ENCODE measurements at places on chromosomes 2 and 18. TPM values are rescaled to one million over a fixed set of nuclear protein-coding genes. Genes with fewer than 3 reads are reported as not detected.

The LRATD1 gene
- 0.05 TPM for total RNA-seq

The TBR1 gene
- not detected for total RNA-seq

The LTBP1 gene
- 12.5 TPM for total RNA-seq

The CCDC150 gene
- total RNA-seq, result 19.0 TPM

The CAPN14 gene
- 0.05 TPM for total RNA-seq

The SULT1C4 gene
- not detected for total RNA-seq

The ABCB11 gene
- total RNA-seq, result 0.05 TPM

The NAT8 gene
- not detected for total RNA-seq

DNA sequence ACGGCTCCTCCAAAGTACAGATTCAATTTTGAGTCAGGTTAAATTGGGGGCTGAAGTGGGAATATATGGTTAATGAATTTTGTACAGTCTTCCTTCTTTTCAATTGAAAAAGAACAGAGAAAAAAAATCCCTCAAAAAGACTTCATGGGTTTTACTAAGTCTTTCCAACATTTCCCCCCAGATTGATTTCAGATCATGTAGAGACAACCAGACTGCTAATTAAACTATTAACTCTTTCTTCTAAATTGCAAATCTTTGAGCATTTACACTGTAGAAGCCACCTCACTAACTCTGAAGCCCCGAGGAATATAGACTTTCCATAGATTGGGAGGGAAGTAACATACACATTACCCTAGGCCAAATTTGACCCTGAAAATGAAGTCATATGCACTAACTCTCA lies 771.0 kb downstream of the NRXN1 start:
- H3K27ac ChIP-seq, result no peak overlapping the region
- H3K4me1 ChIP-seq, result no peaks in the 10 kb centered on the region
- H3K36me3 ChIP-seq, result no peaks in the 10 kb centered on the region

- no peak overlapping the region for H3K27ac ChIP-seq
- H3K4me1 ChIP-seq, result peaks cover 7% of the 10 kb centered on the region
- no peaks in the 10 kb centered on the region for H3K27me3 ChIP-seq
- DNase-seq, result no peak
- no peak overlapping the region for H3K4me3 ChIP-seq
- H3K36me3 ChIP-seq, result no peaks in the 10 kb centered on the region
These were observed 110.8 kb downstream of the FMNL2 start for GRCh38 chr2:152445791-152446201.

DNA sequence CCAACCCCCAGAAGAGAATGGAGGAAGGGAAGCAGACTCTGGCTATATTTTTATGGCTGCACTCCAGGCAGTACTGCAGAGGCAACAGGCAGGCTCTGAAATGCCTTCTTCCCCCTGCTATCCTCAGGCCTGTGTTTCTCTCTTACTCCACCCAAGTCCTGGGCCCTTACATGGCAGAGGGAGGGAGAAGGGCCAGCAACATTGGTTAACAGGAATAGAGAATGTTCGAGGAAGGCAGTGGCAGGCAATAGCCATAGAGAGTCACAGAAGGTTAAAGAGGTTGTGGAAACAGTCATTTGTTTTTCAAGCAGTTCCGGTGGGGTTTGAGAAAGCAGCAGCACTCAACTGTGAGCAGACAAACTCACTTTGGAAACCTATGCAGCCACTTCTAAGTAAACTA lies 15.1 kb upstream of the DARS1 start:
- H3K4me3 ChIP-seq, result no peak overlapping the region
- H3K4me1 ChIP-seq, result no peaks in the 10 kb centered on the region
- no peaks in the 10 kb centered on the region for H3K36me3 ChIP-seq
- H3K27ac ChIP-seq, result no peak overlapping the region
- DNase-seq, result no peak
- H3K27me3 ChIP-seq, result no peaks in the 10 kb centered on the region

DNA sequence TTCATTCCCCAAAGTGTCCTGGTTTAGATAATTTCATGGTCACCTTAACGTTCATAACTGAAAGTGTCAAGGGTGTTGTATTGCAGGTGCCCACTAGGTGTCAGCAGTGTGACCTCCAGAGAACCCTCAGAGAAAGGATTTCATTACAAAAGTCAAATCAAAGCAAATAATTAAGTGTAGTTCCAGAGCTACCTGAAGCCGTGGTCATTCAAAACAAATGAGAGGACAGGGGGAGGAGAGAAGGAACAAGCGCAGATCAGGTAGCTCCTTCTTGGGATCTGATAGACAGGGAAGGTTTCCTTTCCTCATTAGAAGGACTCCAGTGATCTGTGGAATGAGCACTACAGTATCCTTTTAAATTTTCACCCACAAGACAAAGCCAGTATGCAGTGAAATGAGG lies at the start of gene SLC9A4:
Gene SLC9A4, plus strand, starts transcription at position 207 of the 400 bp plus-strand sequence. CDS start 534 bp downstream, outside the sequence.
- peak; percentile 41 for DNase-seq
- no peak within 1 kb of the TSS for H3K27ac ChIP-seq
- H3K4me3 ChIP-seq, result no peak within 1 kb of the TSS

DNA sequence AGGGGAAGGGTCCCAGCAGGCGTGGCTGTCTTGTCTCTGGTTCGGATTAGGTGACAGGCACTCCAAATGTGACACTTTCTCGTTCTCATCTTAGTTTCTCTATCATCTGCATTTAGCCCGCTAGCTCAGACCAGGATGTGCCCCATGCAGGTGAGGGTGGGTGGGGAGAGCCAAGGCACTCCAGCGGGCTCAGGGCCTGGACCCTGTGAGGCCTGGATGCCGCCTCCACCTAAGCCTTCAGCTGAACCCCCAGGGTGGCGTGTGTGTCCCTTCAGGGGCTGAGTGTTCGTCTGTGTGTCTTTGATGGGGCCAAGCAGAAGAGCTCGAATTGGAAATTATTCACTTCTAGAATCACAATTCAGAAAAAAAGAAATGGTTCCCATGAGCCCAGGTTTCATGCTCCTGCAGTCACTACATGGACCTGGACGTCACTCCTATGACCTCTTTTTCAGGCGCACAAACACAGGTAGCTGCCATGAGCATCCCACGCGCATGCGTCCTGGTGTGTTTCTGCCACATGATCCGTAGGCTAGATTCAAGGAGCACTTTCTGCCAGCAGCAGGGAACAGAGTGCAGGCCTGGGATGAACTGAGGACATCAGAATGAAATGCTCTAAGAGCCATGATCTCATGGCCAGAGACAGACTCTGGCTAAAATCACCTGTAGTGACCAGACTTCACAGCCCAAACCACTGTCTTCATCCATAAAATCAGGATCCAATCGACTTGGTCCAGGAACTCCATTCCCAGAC lies 25.8 kb downstream of the CIDEA start:
- H3K4me1 ChIP-seq, result no peaks in the 10 kb centered on the region
- no peak for DNase-seq
- no peak overlapping the region for H3K4me3 ChIP-seq
- no peaks in the 10 kb centered on the region for H3K36me3 ChIP-seq

DNA sequence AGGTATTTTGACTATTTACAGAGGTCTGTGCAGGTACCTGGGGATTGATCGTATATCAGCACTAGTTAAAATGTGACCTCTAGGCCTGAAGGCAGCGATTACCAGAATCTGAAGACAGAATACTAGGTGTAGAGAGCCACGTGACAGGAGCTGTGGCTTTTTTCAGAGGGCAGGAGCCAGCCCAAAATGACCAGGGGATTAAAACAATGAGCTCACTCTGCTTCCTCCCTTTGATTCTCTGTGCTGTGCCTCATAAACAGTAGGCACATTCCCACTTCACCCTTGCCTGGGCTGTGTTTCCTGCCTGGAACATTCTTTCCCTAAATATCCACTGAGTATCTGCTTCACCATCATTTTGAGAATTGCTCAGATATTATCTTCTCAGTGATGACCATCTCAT lies 15.2 kb downstream of the ITGAV start:
- no peak for DNase-seq
- peaks cover 17% of the 10 kb centered on the region for H3K36me3 ChIP-seq
- H3K4me3 ChIP-seq, result no peak overlapping the region
- peaks cover 2% of the 10 kb centered on the region for H3K4me1 ChIP-seq

DNA sequence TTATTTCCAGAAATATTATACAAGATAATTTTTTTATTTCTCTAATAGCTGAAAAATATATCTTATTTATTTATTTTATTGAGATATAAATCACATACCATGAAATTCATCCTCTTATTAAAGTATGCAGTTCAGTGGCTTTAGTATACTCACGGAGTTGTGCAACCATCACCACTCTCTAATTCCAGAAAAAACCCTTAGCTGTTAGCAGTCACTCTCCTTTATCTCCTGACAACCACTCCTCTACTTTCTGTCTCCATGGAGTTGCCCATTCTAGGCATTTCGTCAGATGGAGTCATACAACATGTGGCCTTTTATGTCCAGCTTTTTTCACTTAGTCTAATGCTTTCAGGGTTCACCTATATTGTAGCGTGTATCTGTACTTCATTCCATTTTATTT lies 66.5 kb downstream of the TCF7L1 start:
- H3K27me3 ChIP-seq, result no peaks in the 10 kb centered on the region
- no peak overlapping the region for H3K4me3 ChIP-seq
- no peaks in the 10 kb centered on the region for H3K36me3 ChIP-seq
- H3K4me1 ChIP-seq, result no peaks in the 10 kb centered on the region
- H3K27ac ChIP-seq, result no peak overlapping the region

- no peaks in the 10 kb centered on the region for H3K36me3 ChIP-seq
- DNase-seq, result no peak
- no peak overlapping the region for H3K4me3 ChIP-seq
- no peak overlapping the region for H3K27ac ChIP-seq
These were observed 78.6 kb downstream of the CALCRL start for GRCh38 chr2:187369471-187369870.

- peaks cover 10% of the 10 kb centered on the region for H3K36me3 ChIP-seq
- H3K4me3 ChIP-seq, result no peak overlapping the region
- no peaks in the 10 kb centered on the region for H3K4me1 ChIP-seq
- no peak for DNase-seq
- H3K27me3 ChIP-seq, result no peaks in the 10 kb centered on the region
These were observed 17.5 kb upstream of the CEP192 start for GRCh38 chr18:12973562-12974213.

- H3K36me3 ChIP-seq, result no peaks in the 10 kb centered on the region
- H3K27me3 ChIP-seq, result no peaks in the 10 kb centered on the region
- H3K4me3 ChIP-seq, result no peak overlapping the region
- no peak for DNase-seq
These were observed 80.5 kb downstream of the NFATC1 start for GRCh38 chr18:79476031-79476917.

- H3K4me3 ChIP-seq, result no peak overlapping the region
- no peaks in the 10 kb centered on the region for H3K36me3 ChIP-seq
- H3K27me3 ChIP-seq, result peaks cover under 1% of the 10 kb centered on the region
- H3K4me1 ChIP-seq, result no peaks in the 10 kb centered on the region
- H3K27ac ChIP-seq, result no peak overlapping the region
- no peak for DNase-seq
These were observed 70.9 kb downstream of the ZEB2 start for GRCh38 chr2:144449028-144449406.

DNA sequence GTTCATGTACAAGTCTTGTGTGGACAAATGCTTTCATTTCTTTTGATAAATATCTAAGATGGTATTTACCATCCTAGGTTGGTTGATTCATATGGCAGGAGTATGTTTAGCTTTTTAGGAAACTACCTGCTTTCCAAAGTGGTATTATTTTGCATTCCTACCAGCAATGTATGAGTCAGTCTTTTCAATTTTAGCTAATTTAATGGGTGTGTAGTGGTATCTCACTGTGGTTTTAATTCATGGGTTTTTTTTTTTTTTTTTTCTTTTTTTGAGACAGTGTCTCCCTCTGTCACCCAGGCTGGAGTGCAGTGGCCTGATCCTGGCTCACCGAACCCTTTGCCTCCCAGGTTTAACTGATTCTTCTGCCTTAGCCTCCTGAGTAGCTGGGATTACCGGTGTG lies 4.2 kb downstream of the ZNF512 start:
- peaks cover 3% of the 10 kb centered on the region for H3K4me1 ChIP-seq
- H3K36me3 ChIP-seq, result peaks cover 7% of the 10 kb centered on the region
- H3K4me3 ChIP-seq, result no peak overlapping the region
- H3K27me3 ChIP-seq, result no peaks in the 10 kb centered on the region

- DNase-seq, result no peak
- peaks cover 28% of the 10 kb centered on the region for H3K36me3 ChIP-seq
- no peaks in the 10 kb centered on the region for H3K27me3 ChIP-seq
- peak overlapping the region; percentile 30 for H3K27ac ChIP-seq
- H3K4me3 ChIP-seq, result no peak overlapping the region
These were observed 11.2 kb downstream of the NABP1 start for GRCh38 chr2:191688934-191689695.

DNA sequence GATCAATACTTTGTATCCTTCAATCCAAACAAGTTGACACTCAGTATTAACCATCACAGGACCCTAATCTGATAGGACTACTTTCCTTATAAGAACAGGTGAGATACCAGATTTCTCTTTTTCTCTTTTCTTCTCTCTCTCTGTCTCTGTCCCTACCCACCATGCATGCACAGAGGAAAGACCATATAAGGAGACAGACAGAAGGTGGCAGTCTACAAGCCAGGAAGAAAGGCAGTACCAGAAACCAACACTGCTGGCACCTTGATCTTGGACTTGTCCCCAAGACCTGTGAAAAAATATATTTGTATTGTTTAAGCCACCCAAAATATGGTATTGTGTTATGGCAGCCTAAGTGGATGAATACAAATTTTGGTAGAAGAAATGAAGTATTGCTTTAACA lies 156.2 kb upstream of the KCNH7 start:
- H3K27ac ChIP-seq, result no peak overlapping the region
- no peaks in the 10 kb centered on the region for H3K36me3 ChIP-seq
- no peak overlapping the region for H3K4me3 ChIP-seq
- no peak for DNase-seq
- no peaks in the 10 kb centered on the region for H3K4me1 ChIP-seq
- H3K27me3 ChIP-seq, result no peaks in the 10 kb centered on the region

DNA sequence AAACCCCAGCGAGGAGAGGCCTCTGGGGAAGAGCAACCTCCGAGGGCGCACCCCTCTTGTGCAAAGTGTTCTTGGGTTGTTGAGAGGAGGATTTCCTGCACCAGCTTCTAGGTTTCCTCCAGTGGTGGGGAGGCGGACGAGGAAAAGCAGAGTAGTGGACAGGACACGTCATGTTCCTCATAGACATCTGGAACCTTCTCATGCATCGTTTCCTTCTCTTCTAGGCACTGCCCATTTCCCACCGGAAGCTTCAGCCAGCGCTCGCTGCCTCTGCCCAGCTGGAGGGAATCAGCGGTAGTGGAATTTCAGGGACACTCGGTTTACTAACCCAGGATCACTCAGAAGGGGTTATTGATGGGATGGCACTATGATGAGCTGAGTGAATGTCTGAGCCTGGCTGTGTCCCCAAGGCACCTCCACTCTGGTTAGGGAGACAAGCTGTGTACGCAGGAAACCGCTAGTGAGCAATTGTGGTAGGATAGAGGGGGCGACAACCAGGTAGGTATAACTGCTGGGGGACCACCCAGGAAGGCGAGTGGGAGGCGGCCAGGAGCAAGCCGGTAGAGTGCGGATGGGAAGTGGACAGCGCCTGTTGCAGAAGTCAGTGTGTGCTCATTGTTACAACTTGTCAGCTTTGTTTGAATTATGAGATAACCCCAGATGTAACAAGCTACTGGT lies 960 bp upstream of the APOB start:
- no peaks in the 10 kb centered on the region for H3K4me1 ChIP-seq
- no peak overlapping the region for H3K27ac ChIP-seq
- H3K4me3 ChIP-seq, result no peak overlapping the region
- DNase-seq, result no peak
- no peaks in the 10 kb centered on the region for H3K36me3 ChIP-seq
- H3K27me3 ChIP-seq, result peaks cover 3% of the 10 kb centered on the region
